DMS153 (cell line): ENCODE measurements at places on chromosomes 5 and 9.
A peak's percentile ranks its signal among the peaks of the same experiment; 100 is the strongest.

DNA sequence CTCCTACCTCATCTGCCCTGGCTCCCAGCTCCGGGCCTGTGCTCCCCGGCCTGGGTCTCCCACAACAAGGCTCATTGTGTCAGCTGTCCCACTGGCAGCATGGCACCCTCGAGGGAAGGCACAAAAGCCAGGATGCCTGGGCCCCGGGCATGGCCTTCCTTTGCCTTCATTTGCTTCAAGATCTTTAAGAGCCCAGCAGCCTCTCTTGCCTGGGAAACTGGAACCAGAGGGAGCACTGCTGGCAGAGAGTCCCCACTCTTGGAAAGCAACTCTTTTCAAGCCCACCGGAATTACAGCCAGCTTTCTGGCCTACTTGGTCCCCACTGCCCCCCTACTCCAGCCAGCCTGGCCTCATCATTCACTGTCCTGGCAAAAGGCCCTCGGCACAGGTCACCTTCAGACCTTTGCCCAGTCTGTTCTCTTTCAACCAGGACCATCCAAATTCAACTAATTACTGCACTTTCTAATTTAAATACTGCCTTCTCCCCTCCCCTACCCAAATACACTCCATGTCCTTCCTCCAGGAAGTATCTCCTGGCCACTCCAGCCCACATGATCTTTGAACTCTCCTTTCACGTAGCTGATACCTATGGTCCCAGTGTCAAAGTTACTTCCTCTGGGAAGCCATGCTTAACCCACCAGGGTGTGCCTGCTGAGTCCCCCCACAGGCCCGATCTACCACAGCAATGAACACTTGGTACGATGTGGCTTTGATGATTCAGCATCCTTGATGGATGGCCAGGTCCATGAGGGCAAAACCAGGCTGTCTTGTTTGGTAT is 8.9 kb downstream of the ZER1 start:
- no peak for DNase-seq

- DNase-seq: no peak
These were observed 7.6 kb upstream of the F2RL1 start for GRCh38 chr5:76811214-76811613.

- no peak for DNase-seq
These were observed 83.8 kb upstream of the FSTL4 start for GRCh38 chr5:133696006-133696584.

DNA sequence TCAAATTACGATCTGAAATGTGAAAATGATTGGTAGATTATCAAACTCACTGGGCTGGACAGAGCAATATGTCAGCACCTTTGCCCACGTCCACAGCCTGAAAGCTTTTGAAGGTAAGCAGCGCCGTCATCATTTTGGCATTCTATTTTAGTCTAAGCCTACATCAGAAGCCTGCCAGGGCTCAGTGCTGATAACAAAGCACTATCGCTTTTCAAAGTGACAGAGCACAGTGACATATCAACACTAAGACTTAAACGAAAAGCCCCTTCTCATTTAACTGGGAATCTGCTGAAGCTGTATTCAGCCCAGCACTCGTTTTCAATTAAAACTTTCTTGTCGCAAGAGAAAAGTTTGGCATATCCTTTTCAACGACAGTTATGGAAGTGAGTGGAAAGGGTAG is 1076.3 kb downstream of the PTPRD start:
- no peak for DNase-seq

DNA sequence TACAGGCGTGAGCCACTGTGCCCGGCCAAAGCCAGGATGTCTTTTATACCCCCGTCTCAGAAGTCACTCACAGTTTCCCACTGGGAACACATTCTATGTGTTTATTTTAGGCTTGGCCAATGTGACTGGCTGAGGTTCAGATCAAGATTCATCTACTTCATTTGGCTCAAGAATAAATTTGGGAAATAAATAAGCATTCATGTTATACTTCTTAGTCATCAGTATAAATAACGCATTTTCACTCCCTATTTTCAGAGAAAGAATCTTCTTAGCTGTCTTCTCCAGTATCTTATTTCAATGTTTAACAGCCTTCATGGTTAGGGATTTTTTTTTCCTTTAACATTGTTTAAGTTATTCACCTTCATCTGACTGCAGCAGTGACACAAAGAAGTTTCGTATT is 11.8 kb downstream of the S100Z start:
- DNase-seq: no peak

DNA sequence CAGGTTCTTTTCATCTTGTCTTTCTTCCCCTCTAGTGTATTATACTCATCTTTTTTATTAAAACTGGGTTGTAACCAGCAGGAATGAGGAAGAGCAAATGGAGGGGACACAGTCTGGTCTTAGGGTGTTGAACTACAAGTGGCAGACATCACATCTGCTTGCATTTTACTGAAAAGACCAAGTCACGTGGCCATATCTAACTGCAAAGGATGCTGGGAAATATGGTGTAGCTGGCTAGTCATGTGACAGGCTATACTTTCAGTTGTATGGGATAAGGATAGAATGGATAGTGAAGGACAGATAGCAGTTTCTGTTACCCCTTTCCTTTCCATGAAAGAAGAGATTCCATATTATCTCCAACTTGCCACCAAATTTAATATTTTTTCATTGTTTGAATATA is 13.0 kb upstream of the FGD3 start:
- no peak for DNase-seq

DNA sequence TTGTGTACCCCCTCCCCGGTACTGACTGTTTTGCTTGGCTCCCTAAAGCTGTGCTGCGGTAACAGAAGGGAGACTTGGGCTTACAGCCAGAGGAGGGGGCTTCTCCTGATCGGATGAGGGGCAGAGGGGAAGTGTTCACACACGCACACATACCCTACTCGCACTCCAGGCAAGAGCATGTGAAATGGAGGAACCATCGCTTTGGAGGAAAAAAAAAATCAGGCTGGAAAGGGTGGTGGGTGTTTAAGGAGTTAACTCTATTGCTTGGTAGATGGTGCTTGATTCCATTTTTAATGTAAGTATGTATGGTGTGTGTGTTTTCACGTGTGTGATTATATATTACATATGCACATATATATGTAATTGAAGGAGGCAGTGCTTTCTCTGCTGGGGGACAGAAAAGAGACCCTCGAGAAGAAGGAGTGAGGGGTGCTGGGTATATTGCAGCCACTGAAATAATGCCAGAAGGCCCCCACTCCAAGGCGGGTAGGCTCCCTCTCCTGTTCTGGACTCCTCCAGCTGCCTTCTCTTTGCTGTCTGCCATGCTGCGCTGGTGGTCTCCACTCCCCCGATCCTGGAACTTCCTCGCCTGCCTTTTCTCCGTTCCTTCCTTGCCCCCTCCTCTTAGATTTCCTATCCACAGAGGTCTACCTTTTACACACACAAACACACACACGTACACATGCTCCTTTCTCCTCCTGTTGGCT is 721 bp downstream of the GRIA1 start:
- no peak for DNase-seq

DNA sequence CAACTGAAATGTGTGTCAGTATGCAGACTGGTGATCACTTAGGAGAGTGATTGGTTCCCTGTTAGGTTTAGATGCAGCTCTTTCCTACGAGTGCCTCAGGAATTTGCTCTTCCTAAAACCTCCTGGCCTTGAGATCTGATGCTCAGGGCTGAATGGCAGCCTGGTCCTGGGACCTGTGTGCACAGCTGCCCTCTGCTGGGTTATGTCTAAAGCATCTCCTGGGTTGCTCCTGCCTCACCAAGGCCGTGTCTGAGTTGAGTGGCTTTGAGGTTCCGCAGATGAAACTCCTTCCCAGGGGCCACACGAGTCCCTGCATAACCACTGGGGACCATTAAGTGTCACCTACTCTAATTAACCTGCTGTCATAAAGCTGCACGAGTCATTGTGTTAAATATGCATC is 59.5 kb downstream of the MVB12B start:
- peak; percentile 14 for DNase-seq
